ENCODE measurements at places on chromosomes 5 and 9.

- no peaks in the 10 kb centered on the region for H3K27me3 ChIP-seq
- peaks cover 15% of the 10 kb centered on the region for H3K4me1 ChIP-seq
- no peak overlapping the region for H3K27ac ChIP-seq
- H3K4me3 ChIP-seq: no peak overlapping the region
- DNase-seq: no peak
Measured at GRCh38 chr5:112630246-112631009, 107.3 kb upstream of the APC start.

DNA sequence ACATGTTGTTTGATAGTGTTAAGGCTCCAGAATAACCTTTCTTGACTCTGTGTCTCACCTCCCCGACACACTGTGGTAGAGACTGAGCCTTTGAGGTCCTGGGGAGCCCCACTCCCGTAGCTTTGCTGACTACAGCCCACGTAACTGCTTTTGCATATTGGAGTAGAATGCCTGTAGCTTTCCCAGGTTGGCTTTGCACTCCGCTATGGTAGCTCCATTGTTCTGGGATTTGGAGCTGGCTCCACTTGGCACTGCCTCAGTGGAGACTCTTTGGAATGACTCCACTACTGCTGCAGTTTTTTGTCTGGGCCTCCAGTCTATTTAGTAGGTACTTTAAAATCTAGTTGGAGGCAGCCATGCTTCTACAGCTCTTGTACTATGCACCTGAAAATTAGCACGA lies 56.2 kb upstream of the ANXA1 start:
- H3K36me3 ChIP-seq: no peaks in the 10 kb centered on the region
- no peak overlapping the region for H3K4me3 ChIP-seq
- no peaks in the 10 kb centered on the region for H3K27me3 ChIP-seq
- no peak overlapping the region for H3K27ac ChIP-seq
- DNase-seq: no peak

- no peaks in the 10 kb centered on the region for H3K27me3 ChIP-seq
- no peak overlapping the region for H3K27ac ChIP-seq
- H3K36me3 ChIP-seq: no peaks in the 10 kb centered on the region
- DNase-seq: no peak
Measured at GRCh38 chr9:92032891-92033290, 82.3 kb downstream of the SPTLC1 start.

DNA sequence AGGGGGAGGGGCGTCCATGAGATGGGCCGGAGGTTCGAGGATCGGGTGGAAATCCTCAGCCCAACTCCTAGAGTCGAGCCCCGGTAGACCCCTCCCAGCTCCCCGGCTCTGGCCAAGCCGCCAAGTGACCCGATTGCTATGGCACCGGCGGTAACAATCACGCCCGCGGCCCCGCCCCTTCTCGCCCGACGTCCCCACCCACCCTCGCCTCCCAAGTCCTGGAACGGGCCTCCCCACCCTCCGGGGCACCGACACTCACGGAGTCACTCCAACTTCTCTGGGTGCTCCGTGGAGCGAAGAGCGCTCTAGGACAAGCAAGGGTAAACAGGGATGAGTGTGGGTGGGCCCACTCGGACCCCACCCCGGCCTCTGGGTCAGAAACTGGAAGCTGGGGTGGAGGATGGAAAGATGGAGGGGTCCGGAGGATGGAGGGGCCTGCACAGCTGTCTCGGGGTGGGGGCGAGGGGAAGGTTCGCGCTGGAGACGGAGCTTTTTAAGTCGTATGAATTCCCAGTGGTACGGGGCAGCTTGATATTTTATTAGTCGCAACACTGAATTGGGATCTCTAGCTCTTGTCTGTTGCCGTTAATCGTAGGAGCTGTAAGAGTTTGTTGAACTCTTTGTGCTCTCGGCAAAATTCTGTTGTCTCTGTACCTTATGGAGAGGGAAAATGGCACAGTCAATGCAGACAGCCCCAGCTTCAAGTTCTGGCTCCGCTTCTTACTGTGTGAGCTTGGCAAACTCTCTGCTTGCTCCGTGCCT lies at the start of gene SPACA9:
SPACA9 (plus strand) TSS at position 204 of the 762 bp plus-strand sequence. CDS start 5,050 bp downstream, outside the sequence.
- peaks cover 30% of the 10 kb centered on the region for H3K27me3 ChIP-seq
- H3K4me3 ChIP-seq: peak within 1 kb of the TSS; percentile 85
- no peaks in the 10 kb centered on the region for H3K36me3 ChIP-seq
- no peaks in the 10 kb centered on the region for H3K4me1 ChIP-seq
- H3K27ac ChIP-seq: no peak within 1 kb of the TSS

DNA sequence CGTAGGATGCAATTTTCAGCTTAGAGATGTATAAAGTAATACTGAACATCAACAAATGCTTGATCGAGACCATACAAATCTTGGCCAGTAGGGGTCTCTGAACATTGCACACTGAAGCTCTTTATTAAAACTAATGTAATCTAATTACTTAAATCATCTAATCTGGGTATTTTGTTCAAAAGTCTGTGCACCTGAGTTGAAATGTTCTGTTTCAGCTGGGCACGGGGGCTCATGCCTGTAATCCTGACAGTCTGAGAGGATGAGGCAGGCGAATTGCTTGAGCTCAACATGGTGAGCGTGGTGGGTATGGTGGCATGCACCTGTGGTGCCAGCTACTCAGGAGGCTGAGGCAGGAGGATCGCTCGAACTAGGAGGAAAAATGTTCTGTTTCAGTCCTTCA lies 41.0 kb downstream of the ESM1 start:
- H3K4me1 ChIP-seq: peaks cover 13% of the 10 kb centered on the region
- H3K36me3 ChIP-seq: no peaks in the 10 kb centered on the region
- DNase-seq: peak; percentile 18
- H3K4me3 ChIP-seq: no peak overlapping the region
- no peak overlapping the region for H3K27ac ChIP-seq

DNA sequence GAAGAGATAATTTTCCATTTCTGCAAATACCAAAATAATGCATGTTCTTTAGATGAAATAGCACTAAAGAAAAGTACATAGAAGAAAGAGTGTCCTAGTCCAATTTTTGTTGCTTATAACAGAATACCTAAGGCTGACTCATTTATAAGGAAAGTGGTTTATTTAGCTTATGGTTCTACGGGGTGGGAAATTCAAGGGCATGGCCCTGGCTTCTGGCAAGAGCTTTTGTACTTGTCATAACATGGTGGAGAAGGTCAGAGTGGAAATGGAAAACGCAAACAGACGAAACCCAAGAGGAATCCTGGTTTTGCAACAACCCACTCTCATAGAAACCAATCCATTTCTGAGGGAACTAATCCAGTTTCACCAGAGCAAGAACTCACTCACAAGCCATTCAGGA lies 283.7 kb downstream of the CSNK1G3 start:
- no peak for DNase-seq
- H3K36me3 ChIP-seq: no peaks in the 10 kb centered on the region
- no peak overlapping the region for H3K4me3 ChIP-seq
- H3K27me3 ChIP-seq: no peaks in the 10 kb centered on the region
- no peak overlapping the region for H3K27ac ChIP-seq
- no peaks in the 10 kb centered on the region for H3K4me1 ChIP-seq

GRCh38 chr9:19965336-19965735 lies 176.5 kb upstream of the SLC24A2 start:
- H3K27me3 ChIP-seq: no peaks in the 10 kb centered on the region
- H3K36me3 ChIP-seq: no peaks in the 10 kb centered on the region
- no peak overlapping the region for H3K4me3 ChIP-seq
- DNase-seq: no peak
- peaks cover 33% of the 10 kb centered on the region for H3K4me1 ChIP-seq

- no peak overlapping the region for H3K27ac ChIP-seq
- H3K4me1 ChIP-seq: no peaks in the 10 kb centered on the region
- no peaks in the 10 kb centered on the region for H3K36me3 ChIP-seq
Measured at GRCh38 chr5:153373130-153373498, 117.4 kb upstream of the GRIA1 start.

DNA sequence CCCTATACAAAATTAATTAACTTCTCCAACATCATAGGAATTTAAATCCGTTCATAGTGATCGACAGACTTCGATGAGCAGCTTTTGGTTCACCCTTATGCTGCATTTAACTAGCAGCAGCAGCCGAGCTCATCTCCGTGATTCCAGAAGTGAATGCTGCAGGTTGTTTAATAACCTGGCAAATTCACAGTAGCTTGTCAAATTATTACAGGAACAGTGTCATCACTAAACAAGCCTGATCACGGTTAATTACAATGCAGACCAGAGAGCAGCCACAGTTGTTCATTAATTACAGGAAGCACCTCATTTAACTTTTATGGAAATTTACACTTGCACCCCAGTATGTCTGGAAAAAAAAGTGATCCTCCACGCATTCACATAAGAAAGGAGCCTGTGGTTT lies 188.2 kb downstream of the BNC2 start:
- no peaks in the 10 kb centered on the region for H3K27me3 ChIP-seq
- H3K4me1 ChIP-seq: peaks cover 16% of the 10 kb centered on the region
- no peak overlapping the region for H3K4me3 ChIP-seq
- no peaks in the 10 kb centered on the region for H3K36me3 ChIP-seq
- no peak for DNase-seq
- no peak overlapping the region for H3K27ac ChIP-seq

DNA sequence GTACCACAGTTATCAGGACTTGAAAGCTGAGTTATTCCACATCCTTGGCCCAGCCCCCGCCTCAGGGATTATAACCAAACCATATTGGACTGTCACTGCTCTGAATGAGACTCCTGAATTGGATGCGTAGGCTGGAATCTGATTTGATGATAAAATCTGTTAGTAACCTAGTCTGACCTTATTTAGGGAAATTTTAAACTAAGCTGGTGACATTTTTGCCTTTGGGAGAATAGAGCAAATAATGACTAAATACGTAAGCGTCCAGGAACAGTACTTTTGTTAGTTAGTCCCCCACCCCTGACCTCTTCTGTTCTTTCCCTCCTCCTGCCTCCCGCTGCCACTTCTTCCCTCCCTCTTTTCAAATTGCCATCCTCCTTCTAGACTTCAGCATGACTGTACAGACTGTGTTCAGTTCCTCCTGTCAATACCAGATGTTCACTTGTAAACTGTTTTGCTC lies 92.6 kb downstream of the TLE4 start:
- peaks cover 94% of the 10 kb centered on the region for H3K4me1 ChIP-seq
- no peaks in the 10 kb centered on the region for H3K27me3 ChIP-seq

- H3K36me3 ChIP-seq: no peaks in the 10 kb centered on the region
- DNase-seq: no peak
- no peaks in the 10 kb centered on the region for H3K27me3 ChIP-seq
- no peak overlapping the region for H3K4me3 ChIP-seq
- H3K27ac ChIP-seq: no peak overlapping the region
- no peaks in the 10 kb centered on the region for H3K4me1 ChIP-seq
Measured at GRCh38 chr9:124185413-124185812, 72.3 kb upstream of the NEK6 start.

Data from neural progenitor cell (in vitro differentiated cells).